ENCODE measurements at places on chromosomes 3 and 15. TPM values are rescaled to one million over a fixed set of nuclear protein-coding genes. Genes with fewer than 3 reads are reported as not detected.

UBXN7 gene
- 25.1 TPM for total RNA-seq

PLSCR5 gene
- total RNA-seq, result not detected

CCR5 gene
- not detected for total RNA-seq

FGF12 gene
- not detected for total RNA-seq

AP3B2 gene
- 0.23 TPM for total RNA-seq

SLC15A2 gene
- total RNA-seq, result 0.59 TPM

PLA2G4D gene
- not detected for total RNA-seq

FRMD4B gene
- under 0.01 TPM for total RNA-seq

ABI3BP gene
- total RNA-seq, result 53.3 TPM

GHSR gene
- total RNA-seq, result not detected

ISLR gene
- 5.3 TPM for total RNA-seq

P3H2 gene
- total RNA-seq, result 24.8 TPM

FAM43A gene
- 47.0 TPM for total RNA-seq

CAMKV gene
- total RNA-seq, result not detected

CCDC32 gene
- 17.0 TPM for total RNA-seq

RIOX2 gene
- 25.5 TPM for total RNA-seq

HAPLN3 gene
- 7.3 TPM for total RNA-seq

KBTBD13 gene
- not detected for total RNA-seq

CAMK2N2 gene
- not detected for total RNA-seq
